Activated CD4-positive, alpha-beta memory T cell treated with anti-CD3 and anti-CD28 coated beads, Interleukin-2, amount 10 ng/mL, durations not matched to agents 7 days and 5 days (primary cell): ENCODE measurements at places on chromosomes 2 and 18.

- no peak for DNase-seq
These were observed 8.9 kb upstream of the OSR1 start for GRCh38 chr2:19367326-19367725.

DNA sequence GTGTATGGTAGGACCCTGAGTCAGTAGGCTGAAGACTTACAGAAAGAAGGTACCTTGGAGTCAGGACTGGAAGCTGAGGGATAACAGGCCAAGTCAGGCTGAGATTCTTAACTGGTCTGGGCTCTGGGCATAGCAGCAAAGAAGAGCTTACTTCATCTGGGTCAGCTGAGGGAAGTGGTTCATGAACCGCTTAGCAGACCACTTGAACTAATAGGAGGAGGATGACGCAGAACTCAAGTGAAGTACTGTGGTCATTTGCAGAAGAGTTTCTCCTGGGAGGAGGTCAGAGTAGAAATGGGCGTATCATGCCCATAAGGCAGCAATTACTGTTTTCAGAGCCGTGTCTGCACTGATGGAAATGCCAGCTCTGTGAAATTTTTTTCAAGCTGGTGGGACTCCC, 164.5 kb downstream of the LCLAT1 start:
- DNase-seq, result no peak

GRCh38 chr2:118774458-118775133, 72.9 kb downstream of the EN1 start:
- DNase-seq, result no peak

DNA sequence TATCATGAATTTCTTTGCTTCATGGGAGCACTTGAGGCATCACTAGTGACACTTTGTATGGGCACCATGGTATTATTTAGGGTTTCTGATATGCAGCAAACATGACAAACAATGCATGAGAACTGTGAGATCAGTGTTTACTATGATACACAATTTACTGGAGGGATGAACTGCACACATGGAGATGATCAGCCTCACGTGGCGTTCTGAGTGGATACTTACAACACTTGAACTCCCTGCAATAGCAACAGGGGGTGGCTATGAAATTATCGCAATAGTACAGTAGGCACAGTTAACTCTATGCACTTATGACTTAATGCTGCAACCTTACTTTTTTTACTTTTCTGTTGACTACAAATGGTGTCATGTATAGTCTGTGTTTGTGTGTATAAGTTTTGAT, 18.5 kb upstream of the UGT1A8 start:
- no peak for DNase-seq

- no peak for DNase-seq
These were observed 52.6 kb downstream of the COL6A3 start for GRCh38 chr2:237361194-237362004.
